ENCODE measurements at places on chromosomes 12 and 14.

DNA sequence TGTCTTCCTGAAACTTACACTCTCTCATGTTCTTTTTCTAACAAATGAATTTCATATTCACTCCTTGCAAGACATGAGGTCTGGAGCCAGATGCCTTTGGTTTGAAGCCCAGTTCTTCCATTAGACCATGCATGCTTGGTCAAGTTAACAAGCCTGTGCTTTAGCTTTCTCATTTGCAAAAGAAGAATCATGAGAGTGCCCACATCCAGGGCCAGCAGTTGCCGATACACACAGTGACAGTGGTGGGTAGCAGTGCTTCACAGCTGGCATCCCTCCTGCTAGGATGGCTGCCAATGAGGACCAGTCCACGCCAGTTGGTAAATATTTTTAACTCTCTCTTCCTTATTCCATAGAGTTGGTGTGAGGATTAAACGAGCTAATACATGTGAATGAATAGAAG lies 163.1 kb downstream of the PHLDA1 start:
- DNase-seq = no peak

- no peak for DNase-seq
Measured at GRCh38 chr12:105384916-105385535, 54.5 kb downstream of the C12orf75 start.

DNA sequence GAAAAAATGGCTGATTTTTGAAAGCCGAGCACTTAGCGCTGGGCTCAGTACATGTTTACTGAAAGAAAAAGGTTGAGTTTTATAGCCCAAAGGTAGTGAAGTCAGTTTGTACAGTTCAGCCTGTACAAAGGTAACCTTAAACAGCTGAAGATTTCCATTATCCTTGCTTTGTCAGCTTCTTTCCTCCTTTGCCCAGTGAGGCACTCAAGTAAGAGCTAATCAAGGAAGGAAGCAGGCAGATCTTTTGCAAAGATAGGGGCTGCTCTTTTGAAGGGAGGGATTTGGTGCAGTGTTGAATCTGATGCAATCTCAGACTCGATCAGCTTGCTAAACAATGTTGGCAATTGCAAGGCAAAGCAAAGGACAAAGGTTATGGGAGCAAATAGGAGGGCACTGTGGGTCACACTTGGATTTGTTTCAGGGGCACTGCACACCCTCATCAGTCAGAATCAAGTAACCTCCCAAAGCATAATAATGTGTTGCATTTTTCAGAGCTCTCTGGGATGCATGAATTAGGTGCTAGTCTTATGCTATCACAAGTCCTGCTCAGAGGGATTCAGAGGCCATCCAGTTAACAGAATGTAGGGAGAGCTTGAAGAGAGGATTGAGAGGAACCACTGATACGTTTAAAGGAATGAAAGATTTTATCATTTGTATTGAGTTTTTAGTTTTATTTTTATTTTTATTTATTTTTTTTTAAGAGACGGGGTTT lies 44.4 kb downstream of the ANO6 start:
- DNase-seq = no peak

DNA sequence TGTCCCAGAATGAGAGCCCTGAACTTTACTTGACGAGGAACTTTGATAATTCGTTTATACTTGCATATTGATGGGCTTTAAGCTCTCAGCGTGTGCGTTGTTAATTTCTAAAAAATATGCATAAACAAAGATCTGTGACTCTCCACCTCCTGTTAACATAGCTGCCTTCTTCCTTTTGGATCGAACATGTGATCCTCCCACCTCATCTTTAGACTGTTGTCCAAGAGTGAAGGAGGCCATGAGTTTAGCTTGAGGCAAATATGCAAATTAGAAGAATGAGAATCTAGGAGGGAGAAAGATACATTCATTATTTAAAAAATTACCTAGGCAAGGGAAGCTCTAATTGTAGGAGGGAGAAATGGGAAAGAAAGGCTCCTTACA lies 617 bp downstream of the TTC8 start:
- DNase-seq = no peak

DNA sequence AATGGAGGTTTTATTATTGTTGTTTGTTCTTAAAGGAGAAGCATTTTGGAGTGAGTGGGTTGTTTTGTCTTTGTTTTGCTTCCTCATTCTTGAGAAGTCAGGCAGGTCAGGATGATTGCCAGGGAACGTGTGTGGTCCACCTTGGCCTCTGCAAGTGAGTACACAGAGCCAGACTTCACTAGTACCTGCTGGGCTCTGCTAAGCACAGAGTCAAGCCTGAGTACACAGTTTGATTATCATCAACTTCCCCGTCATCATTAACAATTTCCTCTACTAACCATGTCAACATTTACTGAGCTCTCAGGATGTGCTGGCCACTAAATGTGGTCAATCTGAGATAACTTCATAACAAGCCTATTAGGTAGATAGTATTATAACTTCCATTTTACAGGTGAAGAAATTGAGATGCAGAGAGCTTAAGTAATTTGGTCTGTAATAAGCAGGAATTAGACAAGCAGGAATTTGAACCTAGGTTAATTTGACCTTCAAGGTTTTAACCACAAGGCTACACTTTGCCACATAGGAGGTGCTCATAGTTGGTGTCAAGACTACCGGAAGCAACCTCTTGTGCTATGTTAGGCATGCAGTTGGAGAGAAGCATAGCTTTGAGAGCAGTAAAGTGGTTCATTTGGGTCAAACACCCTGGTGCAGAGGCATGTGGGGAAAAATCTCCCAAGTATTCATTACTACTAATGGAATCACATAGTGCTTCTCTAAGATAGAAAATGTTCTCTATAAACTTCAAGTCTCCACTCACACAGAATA lies 178.3 kb downstream of the NUAK1 start:
- DNase-seq = no peak

GRCh38 chr12:9752145-9752933 lies 8.4 kb downstream of the CD69 start:
- no peak for DNase-seq

DNA sequence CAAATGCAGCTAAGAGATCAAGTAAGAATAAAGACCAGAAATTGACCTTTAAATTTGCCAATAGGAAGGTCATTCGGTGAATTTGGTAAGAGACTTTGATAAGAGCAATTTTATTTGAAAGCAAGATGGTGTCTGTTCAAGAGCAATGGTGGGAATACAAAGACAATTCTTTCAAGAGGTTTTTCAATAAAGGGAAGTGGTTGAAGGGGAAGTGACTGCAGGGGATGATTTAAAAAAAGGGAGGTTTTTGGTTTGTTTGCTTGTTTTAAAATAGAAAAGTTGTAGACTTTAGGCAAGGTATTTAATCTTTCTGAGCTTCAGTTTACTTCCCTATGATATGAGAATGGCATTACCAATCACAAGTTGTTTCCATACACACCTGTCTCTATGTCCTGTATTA lies 4.3 kb upstream of the APPL2 start:
- DNase-seq = no peak

- DNase-seq = no peak
Measured at GRCh38 chr14:59055006-59055405, 133.5 kb upstream of the DAAM1 start.
